Kidney (tissue), 22 donors: ENCODE measurements at places on chromosomes 11 and 22. TPM values are rescaled to one million over a fixed set of nuclear protein-coding genes. Genes with fewer than 3 reads are reported as not detected.

Gene MUC2
- total RNA-seq, result not detected

Gene UPB1
- 1.0 TPM for total RNA-seq

Gene APOBEC3G
- total RNA-seq, result 12.5 TPM

Gene KRTAP5-7
- total RNA-seq, result 0.22 TPM

Gene DGAT2
- total RNA-seq, result 1.4 TPM

Gene KCNC1
- 0.03 TPM for total RNA-seq

Gene BACE1-AS
- total RNA-seq, result 8.9 TPM

Gene OR10G4
- not detected for total RNA-seq

Gene CCDC87
- total RNA-seq, result 1.0 TPM

Gene DCHS1
- total RNA-seq, result 17.0 TPM

Gene TRIM49
- not detected for total RNA-seq

Gene RIMBP3B
- 0.16 TPM for total RNA-seq
